ENCODE measurements at places on chromosomes 1 and 21.

- no peak for DNase-seq
Measured at GRCh38 chr1:170530972-170531757, 801 bp upstream of the GORAB start.

- no peak for DNase-seq
Measured at GRCh38 chr21:22743085-22743484, 1744.9 kb downstream of the NCAM2 start.

GRCh38 chr1:168387781-168388760 is 107.4 kb downstream of the TBX19 start:
- no peak for DNase-seq

- DNase-seq: no peak
Measured at GRCh38 chr1:79262745-79263258, 256.3 kb upstream of the ADGRL4 start.

DNA sequence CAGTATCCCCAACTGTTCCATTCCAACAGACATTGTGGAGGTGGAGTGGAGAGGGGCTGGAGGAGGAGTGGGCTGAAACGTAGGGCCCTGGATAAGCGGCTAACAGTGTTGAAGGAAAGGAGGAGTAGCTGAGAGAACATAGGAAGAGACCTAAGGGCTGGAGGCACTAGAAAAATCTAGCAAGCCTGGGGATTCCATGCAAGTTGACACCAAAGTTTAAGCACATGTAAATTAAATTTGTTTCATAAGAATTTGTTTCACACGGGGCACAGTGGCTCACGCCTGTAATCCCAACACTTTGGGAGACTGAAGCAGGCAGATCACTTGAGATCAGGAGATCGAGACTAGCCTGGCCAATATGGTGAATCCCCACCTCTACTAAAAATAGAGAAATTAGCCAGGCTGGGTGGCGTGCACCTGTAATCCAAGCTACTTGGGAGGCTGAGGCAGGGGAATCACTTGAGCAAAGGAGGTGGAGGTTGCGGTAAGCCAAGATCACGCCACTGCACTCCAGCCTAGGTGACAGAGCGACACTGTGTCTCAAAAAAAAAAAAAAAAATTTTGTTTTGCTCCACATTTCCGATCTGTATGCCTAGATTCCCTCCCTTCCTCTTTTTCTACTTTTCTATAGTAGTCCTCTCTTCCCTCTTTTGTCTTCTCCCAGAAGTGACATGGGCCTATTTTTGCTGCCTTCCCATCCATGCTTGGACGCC is 530 bp upstream of the CD244 start:
- DNase-seq: no peak

DNA sequence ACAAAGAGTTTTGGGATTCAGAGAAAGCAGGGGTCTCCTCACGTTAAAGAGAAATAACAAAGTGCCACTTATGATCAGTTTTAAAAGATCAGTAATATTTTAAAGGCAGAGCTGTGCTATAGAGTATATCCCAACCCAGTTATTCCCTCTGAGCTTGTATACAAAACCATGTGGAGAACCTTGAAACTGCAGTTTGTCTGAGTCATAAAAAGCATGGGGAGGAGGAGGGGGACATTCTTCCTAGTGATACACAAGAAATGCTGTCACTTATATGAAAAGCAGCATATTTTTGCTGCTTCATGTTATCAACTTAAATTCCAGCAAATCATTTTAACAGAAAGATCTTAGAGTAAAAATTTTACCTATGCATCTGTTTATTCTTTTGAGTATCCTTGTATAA is 244.5 kb downstream of the GPR52 start:
- DNase-seq: no peak

GRCh38 chr1:69673321-69673720 is 105.6 kb downstream of the LRRC7 start:
- no peak for DNase-seq
